Astrocyte of the spinal cord (primary cell): ENCODE measurements at places on chromosomes 7 and 10.

GRCh38 chr10:36492590-36493515 lies 632.5 kb upstream of the ANKRD30A start:
- peak; percentile 85 for DNase-seq

DNA sequence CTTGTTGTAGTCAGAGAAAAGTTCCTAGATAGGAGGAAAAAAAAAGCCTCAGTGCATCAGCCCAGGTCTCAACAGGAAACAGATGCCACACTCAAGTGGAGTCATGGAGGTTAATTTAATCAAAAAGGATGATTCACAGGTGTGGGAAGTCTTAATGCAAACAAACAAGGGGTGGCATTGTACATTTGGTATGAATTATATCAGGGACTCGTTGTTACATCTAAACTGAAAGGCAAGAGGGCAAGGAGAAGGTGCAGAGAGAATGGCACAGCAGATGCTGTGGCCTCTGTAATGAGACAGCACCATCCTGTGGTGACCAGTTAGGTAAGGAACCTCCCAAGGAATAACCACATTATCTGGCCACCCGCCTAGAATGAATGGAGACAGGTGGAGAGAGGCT lies 133.7 kb downstream of the PTPRZ1 start:
- no peak for DNase-seq

DNA sequence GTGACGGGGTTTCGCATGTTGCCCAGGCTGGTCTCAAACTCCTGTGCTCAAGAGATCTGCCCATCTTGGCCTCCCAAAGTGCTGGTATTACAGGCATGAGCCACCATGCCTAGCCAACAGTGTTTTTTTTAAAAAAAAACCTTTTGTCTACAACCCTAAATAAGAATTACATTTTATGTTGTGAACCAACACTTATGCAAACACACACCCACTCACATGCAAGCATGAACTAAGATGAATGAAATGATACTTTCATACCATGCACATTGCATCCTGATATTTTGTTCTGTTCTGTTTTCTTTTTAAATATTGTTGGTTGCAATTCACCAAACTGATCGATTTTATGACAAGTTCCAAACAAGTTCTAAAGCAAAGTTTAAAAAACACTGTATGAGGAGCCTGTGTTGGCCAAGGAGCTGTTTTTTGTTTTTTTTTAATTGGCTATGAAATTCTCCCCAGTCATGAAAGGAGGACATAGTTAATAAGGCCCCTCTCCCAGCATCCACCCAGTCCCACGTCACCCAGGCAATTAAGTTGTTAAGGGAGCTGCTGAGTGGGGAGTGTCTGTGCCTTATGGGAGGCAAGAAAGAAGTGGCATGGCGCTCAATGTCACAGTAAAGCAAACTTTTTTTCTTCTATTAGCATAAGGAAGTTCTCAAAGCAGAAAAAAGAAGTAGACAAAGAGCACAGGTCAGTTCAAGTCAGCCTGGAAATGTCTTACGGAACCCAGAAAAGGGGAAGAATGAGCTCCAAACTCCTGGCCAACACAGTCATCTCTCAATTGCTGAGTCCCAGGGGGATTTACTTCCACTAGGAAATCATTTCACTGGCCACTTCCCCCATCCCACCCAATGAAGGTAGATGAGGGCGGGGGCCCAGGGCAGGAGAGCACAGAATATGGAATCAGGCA lies 50.1 kb downstream of the NOD1 start:
- no peak for DNase-seq

DNA sequence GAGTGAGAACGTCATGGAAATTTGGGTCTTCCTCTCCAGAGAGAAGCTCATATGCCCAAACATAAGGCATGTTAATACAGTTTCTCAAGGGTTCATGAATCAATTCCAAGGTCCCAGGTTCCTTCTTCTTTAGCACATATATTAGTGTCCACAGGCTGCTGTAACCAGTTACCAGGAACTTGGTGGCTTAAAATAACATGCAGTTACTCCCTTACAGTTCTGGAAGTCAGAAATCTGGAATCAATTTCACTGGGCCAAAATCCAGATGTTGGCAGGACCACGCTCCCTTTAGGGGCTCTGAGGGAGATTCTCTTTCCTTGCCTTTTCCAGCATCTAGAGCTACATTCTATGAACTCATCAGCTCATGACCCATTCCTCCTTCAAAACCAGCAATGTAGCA lies 64.8 kb downstream of the MRC1 start:
- DNase-seq = no peak

DNA sequence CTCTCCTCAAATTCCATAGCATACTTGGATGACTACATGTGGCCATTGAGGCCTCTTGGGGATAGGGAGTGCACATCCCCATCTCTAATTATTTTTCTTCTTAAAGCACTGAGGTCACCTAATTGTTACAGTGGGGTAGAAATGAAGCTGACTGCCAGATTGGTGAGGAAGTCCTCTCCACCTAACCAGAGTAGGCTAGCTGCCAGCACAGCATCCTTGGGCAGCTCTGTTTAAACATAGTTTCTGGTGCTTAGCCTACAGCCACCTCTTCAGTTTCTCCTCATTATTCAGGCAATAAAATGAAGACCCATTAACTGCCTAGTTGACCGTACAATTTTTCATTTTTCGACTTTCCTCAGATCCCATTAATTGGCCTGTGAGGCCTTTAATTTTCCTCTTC lies 104.6 kb downstream of the MLLT10 start:
- DNase-seq = no peak

DNA sequence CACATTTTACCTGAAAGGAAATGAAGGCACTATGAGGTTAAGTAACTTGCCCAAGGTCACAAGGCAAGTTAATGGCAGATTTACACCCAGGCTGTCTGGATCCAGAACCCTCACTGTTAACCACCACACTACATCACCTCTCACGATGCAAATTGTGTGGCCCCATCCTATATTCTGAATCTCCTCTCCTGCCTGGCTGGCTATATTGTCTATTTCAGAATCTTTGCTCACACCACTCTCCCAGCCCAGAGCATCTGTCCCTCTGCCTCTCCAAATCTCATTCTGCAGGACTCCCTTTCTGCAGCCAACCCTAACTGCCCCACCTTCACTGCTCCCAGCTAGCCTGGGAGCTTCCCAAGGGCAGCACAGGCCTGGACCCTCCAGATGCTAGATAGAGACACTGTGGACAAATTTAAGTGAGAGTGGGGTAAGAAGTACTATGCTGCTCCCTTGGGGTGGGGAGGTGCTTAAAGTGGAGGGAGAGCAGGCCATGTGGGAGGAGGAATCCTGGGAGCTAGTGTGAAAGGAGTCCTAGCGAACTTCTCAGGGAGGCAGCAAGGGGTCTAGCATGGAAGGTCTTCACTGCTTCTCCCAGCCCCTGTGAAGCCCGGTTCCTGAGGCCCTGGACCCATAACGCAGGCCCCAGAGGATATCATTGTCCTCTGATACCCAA lies 786 bp downstream of the CUEDC2 start:
- DNase-seq = no peak

DNA sequence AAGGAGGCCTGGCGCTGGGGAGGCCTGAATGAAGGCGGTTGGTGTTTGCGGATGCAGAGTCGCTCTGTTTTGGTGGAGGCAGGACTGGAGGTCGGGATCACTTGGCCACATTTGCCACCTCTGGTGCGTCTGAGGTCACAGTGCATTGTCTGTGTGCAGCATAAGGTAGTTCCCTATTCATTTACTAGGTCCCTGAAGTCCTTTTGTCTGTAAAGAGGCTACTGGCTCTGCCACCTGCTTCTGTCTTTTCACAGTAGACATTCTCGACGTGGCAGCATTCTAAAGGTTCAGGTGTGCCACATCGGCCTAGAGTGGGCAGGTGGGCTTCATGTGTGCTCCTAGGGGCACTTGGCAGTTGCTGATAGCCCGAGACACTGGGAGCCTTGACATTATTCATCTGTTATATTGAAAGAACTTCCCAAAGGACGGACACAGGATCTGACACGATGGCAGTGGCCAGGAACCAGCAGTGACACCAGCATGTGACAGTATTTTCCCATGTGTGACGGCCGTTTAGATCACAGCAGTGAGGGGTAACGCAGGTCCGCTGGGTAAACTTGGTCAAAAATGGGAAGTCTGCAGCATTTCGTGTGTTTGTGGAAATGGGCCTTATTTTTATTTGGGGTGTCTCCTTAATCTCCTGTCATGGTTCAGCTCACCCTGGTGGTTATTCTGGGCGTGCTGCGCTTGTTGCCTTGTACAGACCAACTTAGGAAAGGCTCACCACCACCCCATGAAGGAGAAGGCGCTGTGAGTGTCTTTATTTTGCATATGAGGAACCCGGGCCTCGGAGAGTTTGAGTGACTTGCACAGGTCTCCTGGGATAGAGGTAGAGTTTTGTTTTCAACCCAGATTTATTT lies 5.9 kb downstream of the MGMT start:
- no peak for DNase-seq

DNA sequence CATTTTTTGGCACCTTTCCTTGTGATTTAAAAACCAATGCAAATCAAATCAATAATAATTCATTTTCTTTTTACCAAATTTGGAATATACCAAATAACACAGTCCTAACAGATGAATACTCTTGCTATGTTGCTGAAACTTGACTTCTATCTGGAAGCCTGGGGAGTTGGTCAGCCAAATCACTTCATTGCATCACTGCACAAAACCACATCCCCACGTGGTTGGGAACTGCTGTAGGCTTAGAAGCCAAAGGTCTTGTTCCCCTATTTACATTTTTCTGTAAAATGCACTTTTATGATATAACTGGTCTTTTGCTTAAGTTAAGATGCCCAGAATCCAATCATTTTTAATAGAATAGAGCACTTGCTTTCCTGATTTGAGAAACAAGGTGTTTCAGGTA lies 15.2 kb downstream of the GPR85 start:
- DNase-seq = peak; percentile 34

- DNase-seq = no peak
Observed at GRCh38 chr7:33457039-33457438, 327.7 kb downstream of the BBS9 start.

DNA sequence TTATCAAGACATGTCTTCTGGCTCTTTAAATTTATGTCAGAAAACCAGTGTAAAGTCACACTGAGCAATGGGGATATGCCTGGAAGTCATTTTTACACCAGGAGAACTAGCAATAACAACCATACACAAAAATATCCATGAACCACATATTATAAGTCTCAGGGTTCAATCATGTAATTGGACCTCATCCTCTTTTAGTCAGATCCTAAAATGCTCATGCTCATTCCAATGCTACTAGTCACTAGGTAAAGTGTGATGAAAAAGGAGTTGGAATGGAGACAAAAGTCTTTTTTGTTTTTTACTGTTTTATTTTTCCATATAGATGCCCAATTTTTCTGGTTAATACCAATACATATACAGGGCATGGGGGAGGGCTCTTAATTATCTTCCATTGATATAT lies 306.1 kb downstream of the DGKB start:
- peak; percentile 50 for DNase-seq
